Putamen (tissue), 1 donor: ENCODE measurements at places on chromosomes 2 and 18.

GRCh38 chr2:212831671-212832199 is 293.1 kb upstream of the ERBB4 start:
- no peak for DNase-seq

DNA sequence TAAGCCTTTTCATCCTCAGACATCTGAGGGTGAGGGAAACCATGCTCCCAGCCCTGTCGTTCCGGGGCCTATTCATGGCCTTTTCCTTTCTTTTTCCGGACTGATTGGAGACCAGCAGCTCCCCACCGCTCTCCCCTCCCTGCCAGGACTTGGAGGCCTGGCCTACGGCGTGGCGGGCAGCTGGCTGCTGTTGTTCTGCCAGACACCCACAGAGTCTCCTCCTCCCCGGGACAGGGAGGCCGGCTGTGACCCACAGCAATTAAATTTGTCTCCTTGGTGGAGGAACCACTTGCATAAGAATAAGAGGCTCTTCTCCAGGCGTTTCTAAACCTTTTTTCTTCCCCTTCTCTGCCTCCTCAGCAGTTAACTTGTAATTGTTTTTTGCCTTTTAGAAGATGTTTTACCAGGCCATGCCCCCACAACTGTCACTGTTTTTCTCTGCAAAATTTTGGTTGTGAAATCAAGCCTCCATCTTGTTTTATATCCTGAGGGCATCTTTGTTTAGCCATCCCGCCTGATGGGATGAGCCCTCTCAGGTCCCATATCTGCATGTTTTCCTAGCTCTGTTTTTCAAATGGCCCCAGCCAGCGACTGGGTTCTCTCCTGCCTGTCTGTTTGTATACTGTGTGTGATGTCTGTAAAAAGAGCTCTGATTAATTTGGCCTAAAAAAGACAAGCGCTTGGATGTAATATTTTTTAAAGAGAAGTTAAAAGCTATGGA is 1060.0 kb upstream of the DDX18 start:
- DNase-seq, result no peak

- no peak for DNase-seq
These were observed 17.3 kb upstream of the FEZ2 start for GRCh38 chr2:36615222-36615621.

- DNase-seq, result no peak
These were observed 62.3 kb downstream of the UBE2E3 start for GRCh38 chr2:181042706-181043105.

DNA sequence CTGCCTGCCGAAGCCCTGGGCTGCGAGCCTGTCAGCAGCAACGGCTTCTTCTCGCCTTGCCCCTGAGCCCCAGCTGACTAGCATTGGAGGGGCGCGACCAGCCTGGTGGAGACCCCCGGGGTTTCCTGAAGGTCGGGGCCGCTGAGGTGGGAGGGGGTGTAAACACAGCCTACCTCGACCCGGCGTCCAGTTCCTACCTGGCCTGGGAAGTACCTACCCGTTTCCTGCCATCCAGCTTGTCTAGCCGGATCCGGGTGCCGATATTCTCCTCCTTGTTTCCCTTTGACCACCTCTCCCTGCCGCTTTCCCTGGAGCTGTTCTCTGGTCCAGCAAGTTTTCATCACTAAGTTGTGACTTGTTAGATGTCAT is 511 bp downstream of the MOB4 start:
- DNase-seq, result no peak

DNA sequence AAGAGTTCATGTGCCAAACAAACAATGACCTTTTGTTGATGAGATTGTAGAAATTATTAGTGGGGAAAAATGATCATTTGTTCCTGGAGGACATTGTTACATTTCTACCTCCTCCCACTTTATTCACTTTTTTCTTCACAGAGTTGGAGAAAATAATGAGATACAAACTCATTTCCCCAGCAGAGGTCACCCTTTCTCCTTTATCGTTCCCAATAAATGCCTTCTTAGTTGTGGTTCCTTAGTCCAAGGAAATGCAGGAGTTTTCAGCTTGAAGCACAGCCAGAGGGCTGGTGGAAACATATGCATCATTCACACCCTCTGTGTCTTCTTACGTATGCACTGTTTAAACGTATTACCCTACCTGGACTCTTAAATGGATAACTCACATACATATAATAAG is 108.8 kb downstream of the SLC4A3 start:
- peak; percentile 42 for DNase-seq
